Activated CD4-positive, alpha-beta T cell treated with anti-CD3 and anti-CD28 coated beads for 4 hours (primary cell): ENCODE measurements at places on chromosomes 4 and X.

- DNase-seq, result no peak
Observed at GRCh38 chr4:9594948-9595347, 150.7 kb downstream of the DEFB131A start.

DNA sequence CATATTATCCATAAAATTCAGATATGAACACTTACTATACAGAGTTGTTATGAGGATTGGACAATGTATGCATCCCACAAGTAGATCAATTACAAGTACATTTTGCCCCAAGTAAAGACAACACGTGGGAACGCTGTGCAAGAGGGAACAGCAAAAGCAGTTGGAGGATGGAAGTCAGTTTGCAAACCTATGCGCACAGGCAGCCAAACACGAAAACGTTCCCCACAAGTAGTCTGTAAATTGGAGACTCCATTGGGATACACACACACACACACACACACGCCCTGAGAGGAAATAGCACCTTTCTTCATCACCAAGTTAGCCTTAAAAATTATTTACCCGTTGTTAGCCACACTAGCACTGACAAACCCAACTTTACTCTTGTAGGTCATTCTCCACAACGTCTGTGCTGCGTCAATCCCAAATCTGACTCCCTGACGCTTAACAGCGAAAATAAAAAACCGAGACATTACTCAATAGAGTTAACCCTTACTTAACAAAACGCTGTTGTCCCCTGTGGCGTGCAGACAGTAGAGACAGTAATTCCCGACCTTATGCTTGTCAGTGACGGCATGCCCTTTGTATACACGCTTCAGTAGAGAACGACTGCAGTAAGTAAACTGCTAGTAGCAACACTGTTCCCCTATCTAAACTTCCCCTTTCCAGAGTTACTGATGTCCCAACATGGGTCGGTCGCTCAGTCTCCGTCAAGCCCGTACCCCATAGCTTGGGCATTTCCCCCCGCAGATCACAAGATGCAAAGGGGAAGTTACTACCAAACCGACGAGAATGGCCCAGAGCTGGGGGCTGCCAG lies 730 bp downstream of the MANBA start:
- peak; percentile 9 for DNase-seq

DNA sequence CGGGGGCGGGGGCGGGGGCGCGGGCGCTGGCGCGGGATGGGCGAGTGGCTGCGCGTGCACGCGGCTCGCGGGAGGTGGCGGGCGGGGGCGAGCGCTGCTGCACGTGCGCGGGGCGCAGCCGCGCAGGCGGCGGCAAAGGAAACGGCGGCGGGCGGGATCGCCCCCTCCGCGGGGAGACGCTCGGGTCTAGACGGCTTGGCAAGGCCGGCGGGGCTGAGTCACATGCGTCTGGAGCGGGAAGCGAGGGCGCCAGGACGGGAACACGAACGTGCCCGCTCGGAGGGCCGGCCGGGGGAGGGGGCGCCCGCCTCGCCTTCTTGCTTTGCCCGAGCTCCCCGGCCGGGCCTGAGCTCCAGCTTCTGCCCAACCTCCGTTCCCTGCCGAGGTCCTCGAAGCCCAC lies 4.3 kb upstream of the HAUS7 start:
- peak; percentile 59 for DNase-seq

GRCh38 chr4:81740487-81740886 lies 268.8 kb upstream of the RASGEF1B start:
- no peak for DNase-seq

DNA sequence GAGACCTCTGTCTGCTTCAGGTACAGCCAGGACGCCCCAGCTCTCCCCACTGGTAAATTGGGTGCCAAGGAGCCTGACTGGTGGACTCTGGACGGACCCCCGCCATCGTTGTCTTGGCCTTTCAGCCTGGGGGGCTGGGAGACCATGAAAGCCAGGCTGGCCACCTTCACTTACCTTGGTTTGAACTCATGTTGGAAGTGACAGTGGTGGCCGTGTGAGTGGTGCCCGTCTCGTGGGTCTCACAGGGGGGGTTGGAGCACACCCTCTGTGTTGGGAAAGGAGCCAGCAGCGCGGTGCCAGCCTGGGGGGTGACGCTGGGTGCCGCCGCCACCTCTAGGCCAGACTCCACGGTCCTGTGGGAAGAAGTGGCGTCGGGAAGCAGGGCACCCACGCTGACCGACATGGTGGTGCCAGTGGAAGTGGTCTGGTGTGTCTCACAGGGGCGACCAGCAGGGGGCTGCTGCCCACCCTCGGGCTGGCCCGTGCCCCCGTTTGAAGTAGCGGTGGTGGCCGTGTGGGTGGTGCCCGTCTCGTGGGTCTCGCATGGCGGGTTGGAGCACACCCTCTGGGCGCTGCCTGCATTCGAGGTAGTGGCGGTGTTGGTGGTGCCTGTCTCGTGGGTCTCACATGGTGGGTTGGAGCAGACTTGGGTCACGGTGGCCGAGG lies 9.6 kb upstream of the RENBP start:
- no peak for DNase-seq

DNA sequence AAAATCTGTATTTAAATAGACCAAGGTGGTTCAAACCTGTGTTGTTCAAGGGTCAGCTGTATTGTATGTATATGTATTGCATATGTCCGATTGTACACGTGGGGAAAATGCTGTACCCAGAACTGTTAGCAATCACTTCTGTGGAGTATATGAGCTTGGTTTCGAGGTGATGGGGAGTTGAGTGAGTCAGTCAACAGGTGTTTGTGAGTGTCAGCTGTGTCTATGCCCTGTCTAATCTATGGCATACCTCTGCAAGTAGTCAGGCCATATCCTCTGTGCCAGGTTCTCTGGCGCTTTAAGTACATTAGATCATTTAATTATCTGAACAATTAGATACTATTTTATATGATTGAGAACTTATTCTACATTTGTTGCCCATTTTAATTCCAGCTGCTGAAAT lies 7.4 kb downstream of the ZRSR2 start:
- no peak for DNase-seq

- peak; percentile 49 for DNase-seq
Observed at GRCh38 chr4:26321373-26322221, 783 bp downstream of the RBPJ start.

DNA sequence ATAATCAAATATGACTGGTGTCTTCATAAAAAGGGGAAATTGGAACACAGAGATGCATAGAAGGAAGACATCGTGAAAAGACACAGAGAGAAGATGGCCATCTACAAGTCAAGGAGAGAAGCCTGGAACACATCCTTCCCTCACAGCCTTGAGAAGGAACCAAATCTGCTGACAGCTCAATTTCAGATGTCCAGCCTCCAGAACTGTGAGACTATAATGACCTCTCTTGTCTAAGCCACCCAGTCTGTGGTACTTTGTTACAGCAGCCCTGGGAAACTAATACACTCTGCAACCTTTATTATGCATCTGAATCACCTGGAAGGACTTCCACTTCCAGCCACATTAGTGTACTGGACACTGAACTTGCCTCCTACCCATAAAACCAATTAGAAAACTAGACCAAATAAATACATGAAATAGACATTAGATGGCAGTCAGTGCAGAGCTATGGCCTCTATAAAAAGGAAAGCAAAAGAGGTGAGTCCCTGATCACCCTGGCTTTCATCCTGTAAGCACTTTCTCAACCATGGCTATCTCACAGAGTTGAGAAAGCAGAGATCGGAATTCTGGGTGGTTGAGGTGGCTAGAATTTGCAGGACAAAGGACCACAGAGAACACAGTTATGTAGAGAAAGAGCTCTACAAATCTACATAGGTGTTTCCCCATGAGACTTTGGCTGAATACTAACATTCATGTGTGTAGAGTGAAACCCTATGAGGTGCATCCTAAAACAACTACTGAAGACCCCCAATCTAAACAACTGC lies 25.7 kb downstream of the GAB3 start:
- no peak for DNase-seq

DNA sequence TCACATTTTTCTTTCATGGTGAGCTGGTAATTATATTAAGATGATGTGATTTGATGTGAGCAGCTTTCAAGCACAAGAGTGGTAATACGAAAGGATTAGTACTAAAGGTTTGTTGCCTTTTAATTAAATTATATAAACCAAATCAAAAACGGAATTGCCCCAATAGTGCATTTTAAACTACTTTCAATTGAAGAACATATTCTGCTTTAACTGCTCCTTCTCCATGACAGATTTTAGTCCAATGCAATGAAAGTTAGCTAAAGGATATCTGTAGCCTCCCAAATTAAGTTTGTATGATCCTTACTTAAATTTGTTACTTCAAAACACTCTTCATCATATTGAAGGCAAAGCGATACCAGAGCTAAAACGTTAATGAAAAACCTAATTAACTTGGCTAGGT lies 447.1 kb upstream of the AMOT start:
- no peak for DNase-seq

- DNase-seq, result no peak
Observed at GRCh38 chr4:52317981-52318380, 266.9 kb downstream of the SPATA18 start.

GRCh38 chr4:172050911-172051310 lies 237.7 kb downstream of the GALNTL6 start:
- DNase-seq, result no peak

DNA sequence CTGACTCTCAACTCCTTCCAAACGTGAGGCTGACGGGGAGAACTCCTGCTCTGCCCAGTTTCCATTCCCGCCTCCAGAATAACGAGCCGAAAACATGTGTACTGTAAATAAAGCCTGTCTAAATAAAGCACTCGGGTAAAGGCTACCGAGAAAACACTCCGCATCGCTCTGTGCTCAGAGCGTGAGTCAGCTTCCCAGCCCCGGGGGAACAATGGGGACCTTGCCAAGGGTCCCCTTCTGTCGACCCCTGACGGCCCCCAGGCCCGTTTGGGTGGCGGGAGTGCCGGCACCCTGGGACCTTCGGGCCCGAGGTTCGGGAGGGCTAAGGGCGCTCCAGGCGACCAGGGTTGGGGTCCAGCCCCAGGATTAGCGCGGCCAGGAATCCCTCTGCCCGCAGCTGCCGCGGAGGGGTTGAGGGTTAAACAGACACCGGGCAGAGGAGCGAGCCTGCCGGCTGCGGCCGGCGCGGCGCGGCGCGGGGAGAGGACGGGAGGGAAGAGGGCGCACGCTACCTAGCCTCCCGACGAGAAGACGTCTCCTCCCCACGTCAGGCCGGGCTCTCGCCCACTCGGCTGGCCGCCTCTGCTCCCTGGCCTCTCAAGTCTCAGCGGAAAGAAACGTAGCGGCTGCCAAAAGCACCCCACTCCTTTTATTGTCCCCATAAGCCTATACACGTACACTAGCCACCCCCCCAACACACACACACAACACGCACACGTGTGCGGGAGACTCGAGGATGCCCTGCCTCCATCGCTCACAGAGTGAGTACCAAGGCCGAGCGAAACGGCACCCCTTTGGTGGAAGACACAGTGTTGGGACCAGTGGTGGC lies 85.5 kb downstream of the BCOR start:
- DNase-seq, result peak; percentile 11

DNA sequence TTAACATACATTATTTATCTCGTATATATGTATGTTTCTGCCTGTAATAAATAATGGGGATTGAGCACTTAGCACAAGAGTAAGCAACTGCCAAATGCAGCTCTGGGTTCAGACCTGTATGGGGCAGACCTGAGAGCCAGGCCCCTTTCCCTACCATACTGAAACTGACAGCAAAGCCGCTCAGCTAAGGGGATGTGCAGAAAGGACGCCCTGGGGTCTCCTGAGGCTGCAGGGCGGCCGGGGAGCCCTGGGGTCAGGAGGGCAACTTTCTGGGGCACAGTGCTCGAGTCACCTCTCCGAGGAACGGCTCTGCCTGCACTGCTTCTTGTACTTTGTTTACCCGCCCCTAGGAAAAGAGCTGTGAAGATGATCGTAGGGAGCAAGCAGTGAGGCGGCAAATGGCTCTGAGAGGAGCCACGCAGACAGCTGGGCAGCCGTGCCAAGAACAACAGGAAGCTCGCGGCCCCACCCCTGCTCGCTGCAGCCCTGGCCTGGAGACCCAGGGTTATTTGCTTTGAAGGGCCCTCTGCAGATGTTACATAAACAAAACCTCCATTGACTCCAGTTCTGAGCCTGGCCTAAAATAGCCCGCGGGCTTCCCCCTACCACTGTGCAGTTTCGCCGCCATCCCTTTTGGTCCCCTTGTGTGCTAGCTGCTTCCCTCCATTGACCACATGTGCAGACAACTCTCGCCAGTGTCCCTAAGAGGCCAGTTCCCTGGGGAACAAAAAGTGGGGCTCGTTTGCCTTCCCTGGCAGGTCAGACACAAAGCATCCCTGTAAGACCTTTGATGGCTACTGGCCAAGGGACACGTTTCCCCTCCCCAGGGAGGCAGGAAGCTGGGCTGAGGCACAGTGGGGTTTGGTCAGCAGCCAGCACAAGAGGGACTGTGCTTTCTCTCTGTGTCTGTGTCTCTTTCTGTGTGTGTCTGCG lies 111.3 kb upstream of the LNX1 start:
- DNase-seq, result no peak

- no peak for DNase-seq
Observed at GRCh38 chrX:67100031-67100884, 443.6 kb upstream of the AR start.

DNA sequence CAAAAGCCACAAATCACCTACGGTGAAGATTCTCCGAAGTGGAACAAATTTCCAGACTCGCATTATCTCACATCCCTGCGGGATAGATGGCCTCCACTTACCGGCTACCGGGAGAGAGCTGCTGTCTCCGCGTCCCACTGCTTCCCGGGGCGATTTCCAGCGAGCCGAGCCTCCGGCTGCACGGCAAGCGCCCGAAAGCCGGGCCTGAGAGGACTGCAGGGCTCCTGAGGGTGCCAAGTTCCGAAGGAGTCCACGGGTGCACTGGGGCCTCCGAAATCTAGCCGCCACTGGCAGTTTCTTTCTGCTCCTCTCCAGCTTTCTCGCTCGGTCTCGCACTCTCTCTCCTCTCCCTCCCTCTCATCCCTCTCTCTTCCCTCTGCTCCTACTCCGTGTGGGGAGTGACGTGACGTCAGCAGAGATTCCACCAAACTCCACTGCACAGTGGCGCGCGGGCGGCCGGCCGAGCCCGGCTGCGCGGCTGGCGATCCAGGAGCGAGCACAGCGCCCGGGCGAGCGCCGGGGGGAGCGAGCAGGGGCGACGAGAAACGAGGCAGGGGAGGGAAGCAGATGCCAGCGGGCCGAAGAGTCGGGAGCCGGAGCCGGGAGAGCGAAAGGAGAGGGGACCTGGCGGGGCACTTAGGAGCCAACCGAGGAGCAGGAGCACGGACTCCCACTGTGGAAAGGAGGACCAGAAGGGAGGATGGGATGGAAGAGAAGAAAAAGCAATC lies 14.0 kb upstream of the PITX2 start:
- no peak for DNase-seq

GRCh38 chrX:23664496-23664895 lies 2.8 kb upstream of the PRDX4 start:
- DNase-seq, result no peak

GRCh38 chr4:23861897-23862296 lies 27.9 kb downstream of the PPARGC1A start:
- no peak for DNase-seq

DNA sequence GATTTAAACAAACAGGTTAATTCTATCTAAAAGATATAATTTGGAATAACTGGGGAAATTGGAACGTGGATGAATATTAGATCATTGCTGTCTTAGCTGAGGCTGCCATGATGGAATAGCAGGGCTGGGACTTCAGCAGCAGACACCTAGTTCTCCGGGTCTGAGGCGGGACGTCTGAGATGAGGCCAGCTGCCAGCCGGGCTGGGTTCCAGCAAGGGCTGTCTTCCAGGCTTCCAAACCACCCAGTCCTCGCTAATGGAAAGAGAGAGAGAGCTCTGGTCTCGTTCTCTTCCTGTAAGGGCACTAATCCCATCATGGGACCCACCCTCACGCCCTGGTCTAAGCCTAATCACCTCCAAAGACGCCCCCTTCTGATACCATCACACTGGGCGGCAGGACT lies 85.7 kb downstream of the ADRA2C start:
- no peak for DNase-seq

GRCh38 chr4:144355811-144356757 lies 215.6 kb upstream of the GYPA start:
- DNase-seq, result no peak
